NCI-H2171 treated with DMSO at 0.1 percent for 48 hours (cell line): ENCODE measurements at places on chromosomes 7 and 10.

DNA sequence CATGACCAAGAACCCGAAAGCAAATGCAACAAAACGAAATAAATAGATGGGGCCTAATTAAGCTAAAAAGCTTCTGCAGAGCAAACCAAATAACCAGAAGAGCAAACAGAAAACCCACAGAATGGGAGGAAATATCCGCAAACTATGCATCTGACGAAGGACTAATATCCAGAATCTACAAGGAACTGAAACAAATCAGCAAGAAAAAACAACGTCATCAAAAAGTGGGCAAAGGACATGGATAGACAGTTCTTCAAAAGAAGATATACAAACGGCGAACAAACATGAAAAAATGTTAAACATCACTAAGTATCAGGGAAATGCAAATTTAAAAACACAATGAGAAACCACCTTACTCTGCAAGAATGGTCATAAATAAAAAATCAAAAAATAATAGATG is 35.3 kb upstream of the CACUL1 start:
- no peak for DNase-seq

DNA sequence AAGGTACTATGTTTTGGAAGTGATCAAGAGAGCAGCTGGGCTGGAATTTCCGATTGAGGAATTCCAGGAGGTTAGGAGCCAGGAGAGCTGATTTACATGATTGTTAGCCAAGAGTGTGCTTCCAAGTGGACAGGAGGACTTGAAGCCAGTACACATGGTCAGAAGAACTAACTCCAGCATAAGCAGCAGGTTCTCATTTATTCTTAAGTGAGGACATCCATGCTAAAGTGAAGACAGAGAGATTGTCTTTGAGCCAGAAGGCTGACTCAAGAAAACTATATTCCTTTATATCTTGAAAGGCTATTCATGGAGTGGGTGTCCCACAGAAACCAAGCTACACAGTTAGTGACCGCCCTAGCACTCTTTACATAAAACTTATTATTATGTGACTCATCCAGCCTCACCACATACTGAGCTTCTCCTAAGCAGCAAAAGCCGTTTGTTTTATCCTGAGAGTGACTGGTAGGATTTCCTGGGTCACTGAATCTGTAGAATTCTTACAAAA is 56.7 kb upstream of the SEMA3A start:
- DNase-seq = no peak

- DNase-seq = no peak
Measured at GRCh38 chr10:73044378-73045285, 52.0 kb downstream of the P4HA1 start.

GRCh38 chr7:72159911-72160310 is 252.2 kb downstream of the CALN1 start:
- peak; percentile 98 for DNase-seq

DNA sequence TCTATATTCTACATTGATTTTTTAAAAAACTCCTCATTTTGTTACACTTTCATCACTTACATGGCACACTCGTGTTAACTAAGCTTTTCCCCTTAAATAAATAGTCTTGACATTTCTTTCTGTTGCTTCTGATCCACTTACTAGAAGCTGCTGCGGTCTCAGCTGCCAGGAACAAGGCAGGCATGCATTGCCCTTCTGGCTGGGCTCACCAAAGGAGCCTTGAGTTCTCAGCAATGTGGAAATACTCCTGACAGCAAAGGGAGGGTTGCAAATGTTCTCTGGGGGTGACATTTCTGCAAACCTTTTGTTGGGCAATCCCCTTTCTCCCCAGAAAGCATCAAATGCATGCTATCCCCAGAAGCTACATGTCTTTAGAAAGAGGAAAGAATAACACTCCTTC is 350.1 kb downstream of the PRPF18 start:
- DNase-seq = no peak
